ENCODE measurements at places on chromosomes 12 and 14.
A peak's percentile ranks its signal among the peaks of the same experiment; 100 is the strongest.

DNA sequence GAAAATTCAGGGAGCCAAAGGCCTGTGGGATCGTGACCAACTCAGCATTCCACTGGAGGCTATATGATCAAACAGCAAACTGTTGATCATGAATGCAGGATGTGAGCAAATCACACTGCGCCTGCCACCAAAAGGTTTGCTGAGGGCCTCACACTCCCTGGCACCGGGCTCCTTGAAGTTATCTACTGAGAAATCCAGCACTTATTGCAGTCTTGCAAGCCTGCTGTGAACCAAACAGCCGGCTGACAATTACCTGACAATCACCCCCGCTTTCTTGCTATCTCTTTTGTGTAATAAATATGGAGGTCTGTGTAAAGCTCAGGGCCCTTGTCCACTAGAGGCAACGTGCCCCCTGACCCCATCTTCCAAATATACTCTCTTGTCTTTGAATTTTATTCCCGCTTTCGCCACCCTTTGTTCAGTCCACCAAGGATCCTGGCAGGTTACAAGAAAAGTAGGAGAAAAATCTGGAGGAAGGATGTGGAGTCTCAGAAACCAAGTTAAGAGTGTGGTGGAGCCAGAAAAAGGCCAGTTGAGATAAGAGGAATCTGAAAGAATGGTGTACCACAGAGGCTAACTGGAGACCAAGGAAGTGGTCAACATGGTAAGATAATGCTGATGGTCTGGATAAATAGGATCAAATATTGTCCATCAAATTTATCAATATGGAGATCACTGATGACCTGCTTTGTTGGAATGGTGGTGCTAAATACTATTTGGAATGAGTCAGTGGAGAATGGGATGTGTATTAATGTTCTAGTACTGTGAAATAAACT is 229.2 kb downstream of the ALX1 start:
- DNase-seq, result no peak

DNA sequence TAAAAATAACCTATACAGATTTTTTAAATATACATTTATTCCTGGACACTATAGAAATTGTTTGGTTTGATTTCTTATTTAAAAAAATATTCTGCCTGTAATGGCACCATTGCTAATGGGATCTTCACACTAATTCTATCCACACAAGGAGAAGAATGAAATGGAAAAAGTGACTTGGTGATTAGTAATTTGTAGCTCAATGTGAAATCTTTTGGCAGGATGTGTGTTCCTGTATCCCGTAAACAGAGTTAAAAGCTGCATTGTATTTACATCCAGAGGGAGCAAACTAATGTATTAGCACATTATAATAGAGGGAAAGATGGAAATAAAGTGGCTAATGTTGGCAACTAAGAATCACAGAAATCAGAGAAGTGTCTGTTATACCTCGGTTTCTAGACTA is 1455.3 kb upstream of the FLRT2 start:
- no peak for DNase-seq

GRCh38 chr14:104708606-104709268 is 15.3 kb upstream of the ADSS1 start:
- peak; percentile 70 for DNase-seq

DNA sequence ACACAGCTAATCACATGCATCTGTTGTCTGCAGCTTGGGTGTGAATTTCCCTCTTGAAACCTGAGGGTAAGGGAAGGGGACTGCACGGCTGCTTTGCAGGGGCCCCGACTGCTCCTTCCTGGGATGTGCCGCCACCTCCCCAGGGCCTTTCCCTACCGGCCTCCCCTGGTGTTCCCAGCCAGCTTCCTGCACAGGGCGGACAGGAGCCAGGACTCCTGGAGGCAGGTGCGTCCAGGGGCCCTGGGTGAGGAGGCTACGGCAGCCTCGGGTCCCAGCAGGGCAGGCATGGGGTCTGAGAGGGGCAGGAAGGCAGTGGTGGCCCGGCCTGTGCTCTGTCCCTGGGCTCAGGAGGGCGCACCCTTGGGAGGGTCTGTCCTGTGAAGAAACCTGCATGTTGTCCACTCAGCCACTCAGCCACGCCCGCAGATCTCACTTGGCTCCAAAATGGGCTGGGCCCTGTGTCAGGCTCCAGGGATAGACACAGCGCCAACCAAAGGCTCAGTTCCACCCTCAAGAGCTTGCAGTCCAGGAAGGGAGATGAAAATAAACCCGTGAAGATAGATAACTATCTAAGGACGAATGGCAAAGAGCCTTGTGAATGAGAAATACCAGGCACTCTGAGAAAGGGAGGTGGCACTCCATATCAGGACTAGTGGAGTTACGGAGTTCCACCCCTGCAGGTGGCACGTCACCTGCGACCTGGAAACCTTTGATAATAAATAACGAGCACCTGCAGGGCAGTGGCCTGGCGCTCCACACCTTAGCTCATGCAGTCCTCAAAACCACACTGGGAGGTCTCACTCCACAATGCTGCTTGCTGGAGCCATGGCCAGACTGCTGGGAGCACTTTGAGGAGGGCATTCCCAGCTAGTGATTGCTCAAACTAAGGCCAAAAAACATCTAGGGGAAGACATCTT is 427.4 kb downstream of the AACS start:
- no peak for DNase-seq

- DNase-seq, result no peak
Measured at GRCh38 chr12:58238411-58238810, 297.0 kb downstream of the ATP23 start.

DNA sequence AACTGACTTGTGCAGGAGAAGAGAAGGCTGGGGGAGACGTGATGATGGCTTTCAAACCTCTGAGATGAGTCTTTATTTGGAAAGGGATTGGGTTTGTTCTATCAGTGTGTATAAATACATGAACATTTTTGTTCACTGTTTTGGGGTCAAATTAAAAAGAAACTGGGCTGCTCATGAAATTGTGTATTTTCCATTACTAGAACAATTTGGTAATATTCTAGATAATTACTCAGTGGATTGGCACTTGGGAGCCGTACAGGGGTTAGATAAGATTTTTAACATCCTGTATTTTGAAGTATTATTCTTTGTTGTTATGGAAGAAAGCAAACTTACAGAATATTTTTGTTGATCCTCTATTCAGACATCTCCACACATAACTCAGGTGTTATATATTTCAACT is 340.6 kb downstream of the PRKD1 start:
- no peak for DNase-seq

DNA sequence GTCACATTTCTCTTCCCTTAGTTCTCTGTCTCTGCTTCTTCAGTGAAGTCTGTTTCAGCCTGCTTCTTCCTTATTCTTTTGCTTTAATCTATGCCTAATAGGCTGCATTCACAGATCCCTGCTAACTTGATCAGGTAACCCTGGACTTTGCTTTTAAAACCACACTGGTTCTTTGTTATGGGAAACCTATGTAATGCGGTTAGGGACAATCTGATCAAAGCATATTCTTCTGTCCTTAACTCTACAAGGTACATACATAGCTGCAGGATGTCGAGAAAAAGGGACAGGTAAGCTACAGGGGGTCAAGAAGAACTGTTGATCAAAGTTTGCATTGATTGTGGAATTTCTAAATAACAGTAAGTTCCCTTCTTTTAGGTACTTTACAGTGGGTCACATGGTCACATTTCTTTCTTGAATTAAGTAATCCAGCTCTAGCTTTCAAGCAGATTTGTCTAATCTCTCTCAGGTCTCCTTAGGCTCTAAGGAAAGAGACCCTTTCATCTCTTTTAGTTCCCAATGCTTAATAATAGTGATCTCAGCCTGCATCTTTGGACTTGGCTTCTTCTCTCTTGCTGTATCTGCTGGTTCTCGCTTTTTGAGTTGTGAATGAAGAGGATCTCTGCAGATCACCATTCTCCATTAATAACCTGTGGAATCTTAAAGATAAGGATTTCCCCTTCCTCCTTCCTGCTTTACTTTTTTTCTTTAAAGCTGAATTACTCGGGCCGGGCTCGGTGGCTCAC is 3.8 kb downstream of the COPZ1 start:
- DNase-seq, result no peak

DNA sequence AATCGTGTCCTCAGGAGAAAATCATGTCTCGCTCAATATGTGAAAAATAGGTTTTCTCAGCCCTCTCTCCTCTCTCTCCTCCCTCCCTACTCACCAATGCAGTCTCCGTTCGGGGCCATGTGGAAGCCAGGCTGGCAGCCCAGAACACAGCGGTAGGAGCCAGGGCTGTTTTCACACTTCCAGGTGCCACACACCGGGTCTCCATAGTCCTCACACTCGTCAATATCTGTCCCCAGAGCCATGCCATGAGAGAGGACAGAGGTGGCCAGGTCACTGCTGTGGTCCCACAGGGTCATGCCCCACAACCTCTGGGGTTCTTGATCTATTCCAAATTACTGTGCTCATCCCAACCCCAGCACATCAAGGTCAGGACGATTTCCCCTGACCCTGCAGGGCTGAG is 13.5 kb downstream of the ISCA2 start:
- DNase-seq, result no peak

GRCh38 chr14:94775871-94776210 is 5.9 kb upstream of the GSC start:
- no peak for DNase-seq

DNA sequence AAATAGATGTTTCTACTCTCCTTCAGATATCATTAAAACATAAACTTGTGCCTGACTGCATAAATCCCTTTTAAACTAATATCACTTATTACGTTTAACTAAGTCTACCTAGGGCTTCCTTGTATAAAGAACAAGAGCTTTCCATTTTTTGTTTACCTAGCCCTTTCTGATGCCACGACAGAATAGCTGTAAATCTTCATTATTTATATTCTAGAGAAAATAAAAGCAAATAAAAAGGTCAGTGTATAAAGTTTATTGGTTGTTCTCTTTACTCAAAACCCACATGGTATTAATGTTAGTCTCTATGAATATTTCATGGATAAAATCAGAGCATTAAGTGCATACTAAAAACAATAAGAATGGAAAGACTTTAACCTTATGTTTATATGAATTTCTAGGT is 269.1 kb downstream of the NAV3 start:
- DNase-seq, result no peak

GRCh38 chr14:54789781-54790480 is 112.7 kb downstream of the GCH1 start:
- DNase-seq, result no peak

DNA sequence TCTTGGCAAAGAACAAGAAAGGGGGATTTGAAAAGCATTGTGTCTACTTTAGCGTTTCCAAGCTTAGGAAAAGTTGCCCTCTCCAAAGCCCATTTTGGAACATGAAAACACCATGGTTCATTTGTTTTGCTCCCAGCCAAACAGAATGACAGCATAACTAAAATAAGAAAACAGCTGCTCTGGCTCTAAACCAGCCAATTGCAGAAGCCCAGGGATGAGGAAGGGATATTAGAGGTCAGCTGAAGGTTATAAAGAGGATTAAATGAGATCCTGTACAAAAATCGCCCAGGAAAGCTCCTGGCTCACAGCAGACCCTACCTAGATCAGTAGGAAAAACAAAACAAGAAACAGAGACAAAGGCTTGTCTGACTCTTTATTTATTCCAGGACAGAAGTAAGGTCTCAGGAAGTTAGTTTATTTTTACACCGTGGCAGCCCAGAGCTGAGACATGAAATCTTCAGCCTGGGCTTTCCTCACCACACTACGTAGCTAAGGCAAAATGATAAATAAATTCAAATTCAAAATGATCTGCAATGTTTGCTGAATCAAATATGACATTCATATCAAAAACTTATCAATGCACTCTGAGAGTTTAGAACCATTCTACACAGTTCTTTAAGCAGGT is 25.9 kb downstream of the SPX start:
- DNase-seq, result no peak

DNA sequence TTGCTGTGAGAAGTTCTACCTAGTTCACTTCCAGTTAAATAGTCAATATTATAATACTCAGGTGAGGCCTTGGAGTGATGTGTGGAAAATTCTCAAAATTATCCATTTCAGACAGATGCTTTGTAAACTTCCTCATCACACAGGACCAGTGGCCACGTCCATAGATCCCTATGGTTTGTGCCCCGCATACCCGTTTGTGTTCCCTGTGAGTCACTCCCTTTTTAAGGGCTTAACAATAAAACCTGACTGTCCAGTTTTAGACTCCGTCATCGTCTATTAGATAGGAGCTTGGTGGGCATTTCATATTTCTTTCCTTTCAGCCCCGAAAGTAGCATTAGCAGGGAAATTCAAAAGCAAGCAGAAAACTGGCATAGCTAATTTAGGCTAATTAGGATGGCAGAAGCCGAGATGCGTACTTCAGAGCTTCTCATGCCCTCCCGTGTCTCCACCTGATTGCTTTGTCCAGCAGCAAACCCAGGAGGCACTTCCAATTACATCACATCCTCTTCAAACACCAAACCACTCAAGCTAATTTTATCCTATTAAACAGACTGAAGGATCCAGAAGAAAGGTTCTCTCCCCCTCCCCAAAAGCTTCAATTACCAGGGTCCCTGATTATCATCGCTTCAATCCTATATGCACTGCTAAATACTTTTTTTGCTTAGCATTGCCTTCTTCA is 186.6 kb upstream of the OTX2 start:
- no peak for DNase-seq

- peak; percentile 74 for DNase-seq
Measured at GRCh38 chr12:6869049-6870021, 2.0 kb downstream of the TPI1 start.

DNA sequence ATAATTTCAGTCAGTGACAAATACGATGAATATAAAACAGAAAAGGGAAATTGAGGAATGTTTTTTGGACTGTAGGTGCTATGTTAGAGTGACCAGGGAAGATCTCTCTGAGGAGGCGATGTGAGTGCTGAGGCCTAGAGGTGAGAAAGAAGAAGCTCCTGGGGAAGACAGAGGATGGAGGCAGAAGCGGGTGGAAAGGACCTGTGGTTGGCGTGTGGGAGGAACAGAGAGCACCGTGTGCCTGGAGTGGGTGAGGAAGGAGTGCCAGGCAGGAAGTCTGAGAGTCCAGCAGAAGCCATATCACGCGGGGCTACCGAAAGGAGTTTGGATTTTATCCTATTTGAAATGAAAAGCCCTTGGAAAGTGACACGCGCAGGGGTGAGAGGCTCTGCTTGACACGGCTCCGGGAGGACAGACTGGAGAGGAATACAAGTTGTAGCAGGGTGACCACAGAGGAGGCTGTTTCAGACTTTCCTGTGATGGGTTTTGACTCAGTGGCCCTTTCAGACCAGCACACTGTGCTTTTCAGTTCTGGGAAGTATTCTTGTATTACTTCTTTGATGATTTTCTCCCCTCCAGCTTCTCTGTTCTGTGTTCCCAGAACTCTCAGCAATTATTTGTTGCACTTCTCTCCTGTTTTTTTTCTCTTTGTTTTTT is 96.9 kb downstream of the VRK1 start:
- no peak for DNase-seq

DNA sequence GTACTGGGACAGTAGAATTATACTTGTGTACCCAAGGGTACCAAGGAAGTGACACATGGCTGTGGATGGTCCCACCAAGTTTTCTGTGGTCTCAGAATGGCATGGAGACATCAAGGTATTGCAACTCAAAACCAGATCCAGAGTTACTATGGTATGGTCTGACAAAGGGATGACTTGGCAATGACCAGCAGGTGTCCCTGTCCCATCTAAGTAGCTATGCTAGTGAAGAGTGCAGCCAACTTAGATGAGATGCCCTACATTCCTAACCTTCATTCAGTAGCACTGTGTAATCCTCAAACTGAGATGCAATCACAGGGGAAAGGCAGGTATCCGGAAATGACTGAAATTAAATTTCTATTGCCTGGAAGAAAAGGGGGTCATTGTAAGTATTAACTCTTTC is 188.7 kb upstream of the TMEM260 start:
- DNase-seq, result no peak

- peak; percentile 45 for DNase-seq
Measured at GRCh38 chr12:53695152-53696145, 19.6 kb upstream of the ATP5MC2 start.

GRCh38 chr12:63319386-63319785 is 168.4 kb upstream of the AVPR1A start:
- DNase-seq, result no peak
